Amniotic stem cell (primary cell): ENCODE measurements at places on chromosomes 7 and 10.

DNA sequence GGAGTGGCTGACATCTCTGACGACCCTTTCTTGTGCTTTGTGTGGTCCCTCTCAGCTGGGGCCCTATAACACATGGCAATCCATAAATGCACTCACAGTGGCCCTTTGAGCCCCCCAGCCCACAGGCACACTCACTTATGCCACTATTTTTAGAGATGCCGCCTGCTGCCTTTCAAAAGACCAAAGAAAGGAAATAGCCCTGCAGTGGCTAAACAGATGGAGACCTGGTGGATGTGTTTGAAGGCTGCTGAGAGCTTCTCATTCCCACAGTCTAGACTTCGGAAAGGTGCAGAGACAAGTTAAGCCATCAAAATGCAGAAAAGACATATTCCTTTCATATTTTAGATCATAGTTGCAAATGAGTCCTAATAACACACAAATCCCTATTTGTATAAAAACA is 42.0 kb upstream of the PDZD8 start:
- no peak for DNase-seq

- DNase-seq, result no peak
Observed at GRCh38 chr7:79713276-79713675, 259.8 kb upstream of the MAGI2 start.

- DNase-seq, result no peak
Observed at GRCh38 chr7:27423290-27423689, 180.7 kb downstream of the EVX1 start.

GRCh38 chr10:66843396-66843795 is 82.4 kb upstream of the LRRTM3 start:
- no peak for DNase-seq

GRCh38 chr7:45192621-45193041 is 35.0 kb downstream of the RAMP3 start:
- no peak for DNase-seq

GRCh38 chr7:30353532-30353931 is 69.1 kb downstream of the ZNRF2 start:
- no peak for DNase-seq

- peak; percentile 4 for DNase-seq
Observed at GRCh38 chr7:91876391-91877133, 3.9 kb downstream of the MTERF1 start.

DNA sequence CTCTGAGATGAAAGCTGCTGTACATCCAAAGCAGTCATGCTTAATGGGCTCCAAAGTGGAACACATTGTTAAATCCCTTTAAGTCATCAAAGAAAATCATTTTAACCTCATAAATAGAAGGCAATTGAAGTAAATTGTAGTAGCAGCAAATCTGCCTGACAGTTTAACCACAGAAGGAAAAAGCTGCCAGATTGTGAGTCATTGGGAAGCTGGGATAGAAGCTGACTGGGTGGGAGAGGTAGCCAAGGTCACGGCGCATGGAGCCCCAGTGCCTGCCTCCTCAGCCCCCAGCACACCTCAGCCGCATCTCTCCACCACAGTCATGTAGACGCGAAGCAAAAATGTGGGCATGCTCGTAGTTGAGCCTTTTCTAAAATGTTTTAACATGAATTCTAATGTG is 44.0 kb downstream of the TARP start:
- DNase-seq, result no peak

DNA sequence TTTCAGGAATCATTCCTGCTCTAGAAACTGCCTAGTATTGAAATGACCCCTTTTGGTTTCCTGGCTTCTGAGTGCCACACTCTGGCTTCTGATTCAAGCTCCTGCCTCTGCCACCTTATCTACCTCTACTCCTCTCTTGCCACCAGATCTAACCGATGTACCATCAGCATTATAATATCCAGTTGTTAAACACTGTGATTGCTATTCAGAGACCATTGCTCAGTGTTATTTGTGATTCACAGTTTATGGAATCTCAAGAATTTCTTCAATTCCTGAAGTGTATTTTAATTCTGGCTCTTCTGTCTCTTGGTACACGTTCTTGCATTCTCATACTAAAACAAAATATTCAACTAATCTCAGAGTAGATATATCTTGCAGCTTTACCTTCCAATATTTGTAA is 88.7 kb downstream of the DYNC1I1 start:
- DNase-seq, result no peak

GRCh38 chr10:91352760-91353159 is 57.4 kb upstream of the HECTD2 start:
- DNase-seq, result no peak

- no peak for DNase-seq
Observed at GRCh38 chr7:768881-769504, 41.9 kb upstream of the PRKAR1B start.
